MV-4-11 (cell line): ENCODE measurements at places on chromosomes 4 and X.

GRCh38 chrX:19731307-19731820, 156.0 kb downstream of the SH3KBP1 start:
- DNase-seq, result peak; percentile 67

GRCh38 chr4:15587649-15588048, 67.5 kb downstream of the FBXL5 start:
- DNase-seq, result peak; percentile 24

DNA sequence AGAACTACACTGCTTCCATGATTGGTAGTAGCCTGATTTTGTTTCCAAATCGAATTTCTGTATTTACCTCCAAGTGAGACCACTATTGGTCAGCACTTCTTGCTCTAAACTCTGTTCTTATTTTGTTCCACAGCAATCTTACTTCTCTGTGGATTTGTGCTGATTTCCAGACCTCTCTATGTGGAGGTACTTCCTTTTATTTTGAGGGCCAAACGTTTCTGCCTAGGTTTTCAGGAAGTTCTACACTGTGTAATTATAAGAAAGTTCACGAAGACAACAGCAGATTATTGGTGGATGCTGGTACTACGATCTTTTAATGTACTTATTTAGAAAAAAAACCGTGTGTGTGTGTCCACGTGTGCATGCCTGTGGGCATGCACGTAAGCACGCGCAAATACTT, 46.7 kb downstream of the DTHD1 start:
- peak; percentile 63 for DNase-seq

DNA sequence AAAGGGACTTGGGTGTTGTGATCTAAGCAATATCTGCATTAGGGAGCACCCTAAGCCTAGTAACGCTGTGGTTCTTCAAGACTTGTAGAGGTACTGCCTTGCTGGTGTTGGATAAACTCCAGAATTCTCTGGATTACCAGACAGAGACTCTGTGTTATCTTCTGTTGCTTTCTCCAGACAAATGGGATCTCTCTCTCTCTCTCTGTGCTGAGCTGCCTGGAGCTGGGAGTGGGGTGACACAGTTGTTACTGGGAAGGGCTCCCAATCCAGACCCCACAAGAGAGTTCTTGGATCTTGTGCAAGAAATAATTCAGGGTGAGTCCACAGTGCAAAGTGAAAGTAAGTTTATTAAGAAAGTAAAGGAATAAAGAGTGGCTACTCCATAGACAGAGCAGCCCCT, 48.8 kb downstream of the MCUB start:
- no peak for DNase-seq

DNA sequence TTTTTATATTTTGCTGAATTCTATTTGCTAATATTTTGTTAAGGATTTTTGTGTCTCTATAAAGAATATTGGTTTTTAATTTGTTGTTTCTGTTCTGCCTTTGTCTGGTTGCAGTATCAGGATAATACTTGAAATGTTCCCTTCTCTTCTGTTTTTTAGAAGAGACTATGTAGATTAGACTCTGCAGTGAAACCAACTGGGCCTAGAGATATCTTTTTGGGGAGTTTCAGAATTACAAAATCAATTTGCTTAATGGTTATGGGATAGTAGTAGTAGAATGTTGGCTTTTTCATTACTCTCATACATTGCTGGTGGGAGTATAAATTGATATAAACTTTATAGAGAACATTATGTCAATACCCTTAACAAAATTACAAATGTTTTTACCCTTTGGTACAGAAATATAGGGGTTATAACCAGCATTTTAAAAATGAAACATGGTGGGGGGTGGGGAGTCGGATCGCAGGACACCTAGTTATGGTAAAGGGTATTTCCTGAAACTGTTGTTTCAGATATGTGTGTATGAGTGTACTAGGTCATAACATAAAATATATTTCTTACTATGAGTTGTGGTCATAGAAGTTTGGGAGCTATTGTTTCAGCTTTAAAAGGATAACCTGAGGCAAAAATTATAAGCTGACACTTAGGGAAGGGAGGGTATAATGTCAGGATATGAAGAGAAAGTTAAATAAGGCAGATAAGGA, 29.0 kb downstream of the CLOCK start:
- DNase-seq, result no peak

DNA sequence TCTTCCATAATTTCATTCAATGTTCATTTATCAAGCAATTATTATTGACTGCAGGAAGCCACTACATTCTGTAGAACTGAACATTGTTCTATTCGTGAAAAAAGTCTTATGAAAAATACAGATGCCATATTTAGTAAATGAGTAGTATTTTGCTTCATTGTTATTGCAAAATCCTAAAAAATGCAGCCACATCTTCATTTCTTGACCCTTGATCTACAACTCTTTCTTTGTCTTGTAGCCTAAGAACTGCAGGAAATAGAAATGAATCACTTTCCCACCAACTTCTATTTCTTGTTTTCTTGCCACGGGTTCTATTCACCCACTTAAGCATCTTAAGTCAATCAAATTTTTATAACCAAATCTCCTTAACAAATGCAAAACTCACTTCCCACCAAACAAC, 63.3 kb downstream of the KCNIP4 start:
- no peak for DNase-seq

- no peak for DNase-seq
Observed at GRCh38 chrX:136147315-136147901, at the start of gene FHL1. FHL1 (plus strand) TSS chrX:136147533.

DNA sequence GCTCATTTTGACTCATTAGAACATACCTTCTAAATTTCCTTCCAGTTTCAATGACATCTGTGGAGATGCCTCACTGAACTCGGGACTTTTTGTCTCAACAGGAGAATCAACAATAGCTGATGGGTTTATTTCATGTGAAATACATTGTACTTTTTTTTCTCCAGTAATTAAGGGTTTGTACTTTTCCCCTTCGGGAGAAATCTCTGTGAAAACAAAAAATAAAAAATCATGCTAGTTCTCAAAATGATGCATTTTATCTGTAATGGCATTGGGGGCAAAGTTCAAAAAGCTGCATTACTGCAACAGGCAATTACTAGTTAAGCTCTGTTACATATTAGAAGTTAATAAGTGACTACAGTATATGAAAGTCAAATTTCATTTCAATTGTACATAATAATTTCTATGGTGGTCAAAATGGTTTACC, 167.3 kb upstream of the SH3RF1 start:
- DNase-seq, result no peak

DNA sequence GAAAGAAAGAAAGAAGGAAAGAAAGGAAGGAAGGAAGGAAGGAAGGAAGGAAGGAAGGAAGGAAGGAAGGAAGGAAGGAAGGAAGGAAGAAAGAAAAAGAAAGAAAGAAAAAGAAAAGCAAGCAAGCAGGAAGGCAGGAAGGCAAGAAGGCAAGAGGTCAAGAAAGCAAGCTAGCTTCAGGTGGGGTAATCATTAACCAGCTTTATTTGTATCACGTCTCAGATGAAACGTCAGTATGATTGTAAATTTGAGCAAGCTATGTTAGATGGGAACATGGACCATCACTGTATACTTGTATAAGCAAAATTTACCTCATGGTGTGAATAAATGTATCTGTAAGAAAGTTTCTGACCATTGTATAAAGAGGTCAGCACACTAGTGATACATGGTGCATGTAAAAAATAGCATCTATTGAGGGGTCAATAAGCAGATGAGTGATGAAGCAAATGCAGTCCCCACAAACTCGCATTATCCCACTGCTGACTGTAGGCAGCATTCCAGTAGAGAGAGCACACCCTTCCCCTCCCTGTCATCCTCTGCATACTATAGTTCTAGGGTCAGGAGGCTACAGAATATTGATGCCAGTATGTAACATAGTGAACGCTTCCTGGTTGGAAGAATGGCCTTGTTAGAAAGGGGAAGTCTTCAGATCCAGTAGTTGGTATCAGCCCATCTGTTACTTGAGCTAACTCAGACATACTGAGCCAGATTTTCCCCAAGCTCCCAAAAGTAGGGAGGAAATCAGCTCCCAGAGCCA, 16.5 kb upstream of the KLHL34 start:
- DNase-seq, result peak; percentile 21
